Germinal center (tissue), 1 donor: ENCODE measurements at places on chromosomes 2 and 18.

GRCh38 chr2:9215680-9216079 lies 9.1 kb downstream of the ASAP2 start:
- DNase-seq = no peak

GRCh38 chr2:159737292-159737916 lies 25.1 kb downstream of the MARCHF7 start:
- no peak for DNase-seq

DNA sequence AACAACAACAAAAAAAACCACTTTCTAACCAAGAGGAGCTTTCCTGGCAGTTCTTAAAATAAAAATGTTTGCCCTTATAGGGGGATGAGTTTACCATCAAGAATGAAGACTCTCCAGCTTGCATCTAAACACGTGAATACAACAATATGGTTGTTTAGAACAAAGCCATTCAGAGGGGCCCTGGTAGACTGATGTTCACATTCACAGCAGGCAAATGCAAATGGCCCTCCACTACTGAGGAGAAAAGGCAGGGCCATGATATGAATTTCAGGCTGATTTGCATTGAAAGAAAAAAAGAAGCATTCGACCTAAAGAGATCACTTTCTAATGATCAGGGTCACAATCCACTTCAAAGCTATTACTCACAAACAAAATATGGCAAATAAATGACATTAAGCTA lies 65.3 kb upstream of the OTOS start:
- no peak for DNase-seq

GRCh38 chr18:7982216-7982615 lies 415.1 kb downstream of the PTPRM start:
- no peak for DNase-seq

- DNase-seq = no peak
These were observed 334.6 kb upstream of the MGAT5 start for GRCh38 chr2:133919285-133919684.

DNA sequence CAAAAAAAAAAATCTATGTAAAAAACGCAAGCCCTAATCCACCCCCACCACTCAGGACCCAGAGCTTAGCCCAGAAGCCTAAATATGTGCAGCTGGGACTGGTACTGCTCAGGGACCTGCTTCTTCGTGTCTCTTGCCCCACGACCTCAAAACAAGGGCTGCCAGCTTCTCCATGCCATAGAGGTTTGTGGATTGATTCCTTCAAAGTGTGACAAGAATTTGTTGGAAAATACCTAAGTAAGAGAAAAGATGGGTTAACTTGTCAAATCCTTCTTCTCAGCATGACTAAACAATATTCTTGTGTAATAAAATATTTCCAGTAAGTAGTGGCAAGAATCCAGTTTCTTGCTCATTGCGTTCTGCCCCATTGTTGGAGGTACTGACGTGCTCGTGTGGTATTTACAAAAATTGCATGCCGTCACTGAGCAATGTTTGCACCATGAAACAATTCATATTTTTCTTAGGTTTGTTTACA lies 825 bp upstream of the SCYGR1 start:
- no peak for DNase-seq

DNA sequence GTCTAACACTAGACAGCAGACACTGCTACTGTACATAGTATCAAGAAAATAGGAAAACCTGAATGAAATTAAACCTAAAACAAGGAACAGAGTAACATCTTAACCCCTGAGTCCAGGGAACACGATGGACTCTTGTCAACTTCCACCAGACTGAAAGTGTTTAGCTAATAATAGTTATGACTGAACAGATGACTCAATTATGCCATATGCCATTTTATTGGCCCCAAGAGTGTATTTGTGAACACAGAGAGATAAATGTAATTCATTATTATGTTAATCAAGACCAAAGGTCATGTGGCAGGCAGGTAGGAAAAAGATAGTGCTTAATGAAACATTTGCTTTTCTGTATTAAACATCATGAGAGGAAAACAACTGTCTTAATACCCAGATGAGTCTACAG lies 58.0 kb downstream of the NYAP2 start:
- DNase-seq = no peak

- no peak for DNase-seq
These were observed 271.0 kb downstream of the MYCN start for GRCh38 chr2:16211341-16211740.

DNA sequence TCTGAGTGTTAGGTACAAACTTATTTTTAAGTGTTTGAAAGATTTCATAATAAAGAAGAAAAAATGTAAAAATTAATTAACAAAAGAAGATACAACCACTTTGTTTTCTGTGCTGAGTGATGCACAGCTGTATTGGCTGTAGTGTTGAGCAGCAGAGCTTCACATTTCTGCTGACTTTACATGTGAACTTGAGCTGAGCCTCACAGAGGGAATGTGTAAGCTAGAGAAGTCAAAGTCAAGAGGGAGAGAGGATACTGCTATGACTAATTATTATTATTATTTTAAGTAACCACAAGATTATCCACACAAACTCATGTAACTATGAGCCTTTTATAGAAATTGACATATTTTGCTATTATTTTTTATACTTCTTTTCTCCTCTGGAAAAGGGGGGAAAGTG lies 159.1 kb upstream of the ZSWIM2 start:
- no peak for DNase-seq

DNA sequence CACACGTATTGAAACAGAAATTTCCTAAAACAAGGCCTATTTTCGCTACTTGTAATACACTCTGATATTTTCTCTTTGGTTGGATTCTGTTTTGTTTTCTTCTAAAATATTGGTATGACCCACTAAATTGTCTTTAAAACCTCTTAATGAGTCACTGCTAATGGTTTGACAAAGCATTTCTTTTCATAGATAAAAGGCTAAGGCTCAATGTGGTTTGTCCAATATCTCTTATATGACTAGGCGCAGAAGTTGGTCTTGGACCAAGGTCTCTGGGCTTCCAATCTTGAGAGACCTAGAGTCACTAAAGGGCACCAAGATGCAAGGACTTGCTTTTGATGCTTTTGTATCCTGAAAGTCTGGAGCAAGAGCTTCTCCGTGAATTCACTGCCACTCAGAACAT lies 498.2 kb upstream of the TCF4 start:
- no peak for DNase-seq
